ENCODE measurements at places on chromosomes 5 and 9.

GRCh38 chr9:102845827-102846371 is 149.2 kb upstream of the CYLC2 start:
- DNase-seq = no peak

- DNase-seq = no peak
Observed at GRCh38 chr5:65913519-65913918, 12.9 kb upstream of the ERBIN start.

GRCh38 chr9:127707766-127708165 is 978 bp downstream of the CFAP157 start:
- DNase-seq = peak; percentile 31

GRCh38 chr5:95102080-95102479 is 182.8 kb downstream of the MCTP1 start:
- no peak for DNase-seq

DNA sequence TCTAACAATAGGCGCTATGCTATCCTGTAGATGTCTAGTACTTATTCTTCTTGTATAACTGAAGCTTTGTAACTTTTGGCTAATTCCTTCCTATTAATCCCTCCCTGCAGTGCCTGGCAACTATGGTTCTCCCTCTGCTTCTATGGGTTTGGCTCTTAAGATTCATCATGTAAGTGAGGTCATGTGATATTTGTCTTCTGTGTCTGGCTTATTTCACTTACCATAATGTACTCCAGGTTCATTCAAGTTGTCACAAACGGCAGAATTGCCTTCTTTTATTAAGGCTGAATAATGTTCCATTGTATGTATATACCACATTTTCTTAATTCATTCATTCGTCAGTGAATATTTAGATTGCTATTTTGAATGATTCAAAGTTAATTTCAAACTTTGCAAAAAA is 149.9 kb upstream of the GAS1 start:
- DNase-seq = no peak

- DNase-seq = no peak
Observed at GRCh38 chr5:120872297-120872696, 408.2 kb downstream of the PRR16 start.

GRCh38 chr5:116583085-116583861 is 8.7 kb upstream of the SEMA6A start:
- DNase-seq = peak; percentile 14

GRCh38 chr5:35436400-35437057 is 181.1 kb upstream of the SPEF2 start:
- DNase-seq = peak; percentile 37

GRCh38 chr5:88503406-88503805 is 234.8 kb upstream of the TMEM161B start:
- DNase-seq = no peak

- no peak for DNase-seq
Observed at GRCh38 chr5:179829732-179830435, 9.2 kb downstream of the SQSTM1 start.

GRCh38 chr5:155878991-155879575 is 447.9 kb upstream of the SGCD start:
- DNase-seq = no peak

DNA sequence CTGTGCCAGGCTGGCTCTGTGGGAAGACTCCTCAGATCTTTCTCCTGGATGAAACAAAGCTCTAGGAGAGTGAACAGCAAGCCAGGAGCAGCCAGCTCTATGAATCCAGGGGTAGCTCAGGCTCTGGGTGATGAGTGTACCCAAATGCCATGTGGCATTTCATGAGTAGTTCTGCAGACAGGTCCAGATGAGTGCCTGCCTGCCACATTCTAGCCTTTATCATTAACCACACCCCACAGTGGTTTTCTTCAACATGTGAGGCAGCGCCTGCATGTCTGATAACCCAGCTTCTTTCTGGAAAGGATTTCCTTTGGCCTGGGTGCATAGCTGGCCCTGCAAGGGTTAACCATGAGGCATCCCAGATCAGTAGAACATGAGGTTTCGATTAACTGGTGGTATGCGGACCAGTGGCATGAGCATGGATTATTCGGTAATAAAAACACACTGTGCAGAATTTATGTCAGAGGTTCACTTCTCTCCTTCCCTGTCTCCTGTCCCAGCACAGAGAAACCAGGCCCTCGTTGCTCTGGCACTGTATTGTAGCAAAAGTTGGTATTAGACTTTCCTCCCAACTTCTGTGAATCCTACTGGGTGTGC is 381.9 kb upstream of the ZNF462 start:
- DNase-seq = no peak

- DNase-seq = no peak
Observed at GRCh38 chr5:72036951-72037350, 70.3 kb upstream of the MAP1B start.

DNA sequence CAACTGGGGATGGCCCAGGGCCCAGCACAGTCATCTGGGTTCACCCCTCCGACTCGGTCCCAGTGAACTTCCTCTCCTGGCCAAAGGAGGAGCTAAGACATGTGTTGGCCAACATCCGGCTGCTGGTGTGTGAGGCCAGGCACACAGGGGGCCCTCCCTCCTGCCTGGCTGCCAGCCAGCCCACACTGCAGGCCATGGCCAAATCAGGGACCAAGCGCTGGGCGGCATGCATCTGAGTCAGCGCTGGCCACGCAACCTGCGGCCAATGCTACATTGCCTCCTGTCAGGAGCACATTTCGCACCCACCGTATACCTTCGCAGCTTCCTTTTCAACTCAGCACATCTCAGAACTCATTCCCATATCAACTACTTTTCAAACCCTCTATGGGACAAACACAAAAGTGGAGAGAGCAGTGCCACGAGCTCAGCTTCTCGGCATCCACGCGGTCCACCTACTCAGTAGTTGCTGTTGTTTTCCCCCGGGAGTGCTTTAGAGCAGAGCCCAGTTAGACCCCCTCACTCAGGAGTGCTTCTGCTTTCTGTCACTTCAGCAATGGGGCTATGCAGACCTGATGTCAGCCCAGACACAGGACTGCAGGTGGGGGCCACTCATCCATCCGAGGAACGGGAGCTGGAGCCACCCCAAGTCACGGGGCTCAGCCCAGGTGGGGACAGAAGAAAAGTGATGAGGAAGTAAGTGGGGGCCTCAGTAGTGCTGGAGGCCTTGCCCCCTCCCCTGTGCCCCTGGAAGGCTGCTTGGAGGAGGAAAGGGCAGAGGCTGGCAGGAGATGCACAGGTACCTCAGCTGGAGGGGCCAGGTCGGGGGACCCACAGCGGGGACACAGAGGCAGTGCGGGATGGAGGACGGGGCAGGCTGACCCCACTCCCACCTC is 13.9 kb downstream of the NINJ1 start:
- DNase-seq = peak; percentile 96

GRCh38 chr5:167998148-167998767 is 293.2 kb upstream of the WWC1 start:
- peak; percentile 61 for DNase-seq

- no peak for DNase-seq
Observed at GRCh38 chr5:59790776-59791475, 102.6 kb downstream of the PDE4D start.

Measured in RCC 7860 (cell line).